Left ventricle myocardium inferior (tissue), 1 donor: ENCODE measurements at places on chromosomes 13 and 19. TPM values are rescaled to one million over a fixed set of nuclear protein-coding genes. Genes with fewer than 3 reads are reported as not detected.

DNA sequence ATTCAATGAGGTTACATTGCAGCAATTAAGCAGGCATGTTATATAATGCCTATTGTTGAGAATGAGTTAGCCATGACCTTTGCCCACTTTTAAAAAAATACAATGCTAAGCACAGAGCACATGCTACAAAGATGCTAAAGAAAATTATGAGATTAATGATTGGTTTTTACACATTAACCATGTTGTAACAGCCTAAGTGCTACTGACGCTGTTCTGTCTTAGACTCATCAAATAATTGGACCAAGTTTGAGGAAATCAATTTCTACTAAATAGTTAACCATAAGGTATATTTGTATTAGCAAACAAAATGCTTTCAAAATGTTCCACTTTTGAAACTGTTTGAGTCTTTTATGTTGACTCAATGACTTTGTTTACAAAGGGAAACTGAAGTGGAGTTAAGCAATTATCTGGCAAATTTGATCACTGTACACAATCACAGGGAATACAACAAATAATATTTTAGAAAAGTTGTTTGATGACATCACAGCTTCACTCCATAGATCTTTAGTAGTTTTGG is 14.3 kb downstream of the MIR17HG start:
- DNase-seq: no peak
- H3K27me3 ChIP-seq: no peaks in the 10 kb centered on the region
- H3K27ac ChIP-seq: no peak overlapping the region
- peaks cover 9% of the 10 kb centered on the region for H3K36me3 ChIP-seq

DNA sequence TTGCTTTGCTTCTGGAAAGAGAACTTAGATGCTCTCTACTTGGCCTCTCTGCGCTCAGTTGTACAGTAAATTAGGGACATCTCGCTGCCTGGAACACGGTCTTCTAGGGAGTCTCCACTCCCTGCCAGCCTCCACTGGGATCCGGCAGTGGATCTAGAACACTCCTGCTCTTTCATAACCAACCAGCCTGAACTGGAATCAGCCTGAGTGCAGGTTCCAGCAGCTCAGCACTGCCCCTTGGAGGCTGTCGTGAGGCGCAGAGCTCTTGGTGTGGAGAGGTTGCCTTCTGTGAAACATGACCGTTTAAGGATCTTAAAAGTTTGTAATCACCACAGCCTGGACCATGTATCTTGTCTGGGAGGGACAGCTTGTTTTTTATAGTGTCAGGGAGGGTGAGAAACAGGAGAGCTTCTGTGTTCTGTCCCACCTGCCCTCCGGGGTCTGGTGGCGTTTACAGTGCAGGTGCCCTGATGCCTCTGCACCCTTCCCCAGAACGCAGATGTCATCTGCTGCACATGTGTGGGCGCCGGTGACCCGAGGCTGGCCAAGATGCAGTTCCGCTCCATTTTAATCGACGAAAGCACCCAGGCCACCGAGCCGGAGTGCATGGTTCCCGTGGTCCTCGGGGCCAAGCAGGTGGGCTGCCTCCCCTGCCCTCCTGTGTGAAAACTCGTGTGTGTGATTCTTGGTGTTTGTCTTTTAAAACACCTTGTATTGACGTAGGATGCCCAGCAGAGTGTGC is 24.8 kb downstream of the UPF1 start:
- no peaks in the 10 kb centered on the region for H3K27me3 ChIP-seq
- peaks cover 99% of the 10 kb centered on the region for H3K36me3 ChIP-seq
- no peak overlapping the region for H3K27ac ChIP-seq
- peaks cover 21% of the 10 kb centered on the region for H3K4me1 ChIP-seq

- H3K27ac ChIP-seq: no peak overlapping the region
- no peaks in the 10 kb centered on the region for H3K27me3 ChIP-seq
- H3K4me1 ChIP-seq: no peaks in the 10 kb centered on the region
- no peak overlapping the region for H3K4me3 ChIP-seq
These were observed 158.9 kb downstream of the ZIC5 start for GRCh38 chr13:99812625-99813024.

Gene CGB5
- not detected for total RNA-seq

DNA sequence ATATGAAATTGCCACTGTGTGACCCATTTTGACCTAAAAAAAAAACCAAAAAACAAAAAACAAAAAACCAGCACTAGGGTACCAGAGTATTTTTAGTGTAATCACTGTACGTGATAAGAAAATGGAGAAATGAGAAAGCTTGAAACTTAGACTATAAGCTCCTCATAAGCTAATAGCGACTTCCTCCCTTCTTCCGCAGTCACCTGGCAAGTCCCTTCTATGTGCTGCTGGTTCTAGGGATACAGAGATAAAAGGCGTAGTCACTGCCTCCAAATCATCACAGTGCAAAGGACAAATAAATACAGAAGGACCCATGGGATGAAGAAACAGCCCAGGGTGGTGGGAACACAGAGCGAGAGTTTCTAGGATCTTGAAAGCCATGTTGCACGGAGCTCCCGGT is 190.3 kb downstream of the TM9SF2 start:
- DNase-seq: no peak
- H3K4me3 ChIP-seq: no peak overlapping the region
- no peaks in the 10 kb centered on the region for H3K27me3 ChIP-seq
- H3K36me3 ChIP-seq: no peaks in the 10 kb centered on the region
- peaks cover 12% of the 10 kb centered on the region for H3K4me1 ChIP-seq

GRCh38 chr19:58385313-58385890 is 1.7 kb upstream of the RPS5 start:
- DNase-seq: no peak
- peaks cover 24% of the 10 kb centered on the region for H3K36me3 ChIP-seq
- no peaks in the 10 kb centered on the region for H3K27me3 ChIP-seq
- H3K4me1 ChIP-seq: peaks cover 65% of the 10 kb centered on the region

GRCh38 chr13:109100705-109101304 is 471.4 kb downstream of the MYO16 start:
- no peak overlapping the region for H3K4me3 ChIP-seq
- DNase-seq: no peak
- peaks cover 16% of the 10 kb centered on the region for H3K27me3 ChIP-seq
- H3K27ac ChIP-seq: no peak overlapping the region
- H3K4me1 ChIP-seq: no peaks in the 10 kb centered on the region
- H3K36me3 ChIP-seq: no peaks in the 10 kb centered on the region

Gene TMEM145
- total RNA-seq: 0.36 TPM

Gene COL4A2
- 117 TPM for total RNA-seq

- H3K4me3 ChIP-seq: no peak overlapping the region
- H3K27me3 ChIP-seq: no peaks in the 10 kb centered on the region
- DNase-seq: no peak
- H3K27ac ChIP-seq: no peak overlapping the region
- peaks cover 7% of the 10 kb centered on the region for H3K4me1 ChIP-seq
These were observed 30.9 kb downstream of the DOT1L start for GRCh38 chr19:2194513-2195078.

DNA sequence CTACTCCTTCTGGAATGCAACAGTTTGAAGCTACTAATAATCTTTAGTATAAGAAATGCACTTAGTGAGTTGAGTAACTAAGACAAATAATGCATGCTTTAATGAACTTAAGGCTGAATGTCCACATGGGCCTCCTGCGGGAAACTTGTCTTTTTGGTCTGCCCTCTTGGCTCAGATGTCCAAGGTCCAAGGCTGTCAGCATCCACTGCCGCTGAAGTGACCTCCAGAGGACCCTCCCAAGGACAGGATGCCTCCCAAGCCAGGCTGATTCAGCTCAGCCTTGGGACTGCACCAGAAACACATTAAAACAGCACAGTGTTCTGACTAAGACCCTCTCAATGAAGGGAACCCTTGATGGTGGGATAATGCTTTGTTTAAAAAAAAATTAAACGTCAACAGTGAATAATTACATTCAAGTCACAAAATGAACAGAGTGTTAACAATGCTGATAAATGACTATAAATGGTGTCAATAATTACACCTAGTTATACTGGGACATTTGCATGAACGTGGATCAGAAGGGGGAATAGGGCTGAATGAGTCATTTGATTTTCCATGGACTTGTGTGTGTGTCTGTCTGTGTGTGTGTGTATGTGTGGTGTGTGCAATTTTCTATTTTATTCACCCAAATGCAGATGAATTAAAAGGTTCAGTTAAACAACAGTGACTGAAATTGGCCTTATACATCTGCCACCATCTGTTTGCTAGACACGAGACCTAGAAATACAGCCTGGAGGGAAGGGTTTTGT is 150.5 kb downstream of the COL4A1 start:
- peaks cover 97% of the 10 kb centered on the region for H3K36me3 ChIP-seq
- DNase-seq: no peak
- no peak overlapping the region for H3K4me3 ChIP-seq
- H3K4me1 ChIP-seq: peaks cover 25% of the 10 kb centered on the region

Gene CDX2
- total RNA-seq: not detected

DNA sequence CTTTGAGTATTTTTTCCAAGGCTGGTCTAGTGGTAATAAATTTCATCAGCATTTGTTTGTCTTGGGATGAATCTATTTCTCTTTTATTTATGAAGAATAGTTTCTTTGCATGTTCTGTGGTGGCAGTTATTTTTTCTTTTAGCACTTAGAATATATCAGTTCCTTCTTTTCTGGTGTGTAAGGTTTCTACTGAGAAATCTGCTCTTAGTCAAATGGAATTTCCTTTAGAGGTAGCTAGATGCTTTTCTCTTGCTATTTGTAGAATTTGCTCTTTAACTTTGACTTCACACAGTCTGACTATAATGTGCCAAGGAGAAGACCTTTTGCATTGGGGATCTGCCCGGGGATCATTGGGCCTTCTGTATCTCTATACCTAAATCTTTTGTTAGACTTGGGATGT is 4.1 kb upstream of the SIGLEC6 start:
- H3K4me3 ChIP-seq: no peak overlapping the region
- peaks cover 91% of the 10 kb centered on the region for H3K27me3 ChIP-seq
- no peaks in the 10 kb centered on the region for H3K36me3 ChIP-seq
- H3K27ac ChIP-seq: no peak overlapping the region
- DNase-seq: no peak

Gene ZNF628
- 5.4 TPM for total RNA-seq

GRCh38 chr13:21670883-21671619 is at the start of gene FGF9:
FGF9 (plus strand) TSS chr13:21671073; CDS start chr13:21671913, 840 bp downstream.
- H3K27me3 ChIP-seq: peaks cover 77% of the 10 kb centered on the region
- no peaks in the 10 kb centered on the region for H3K36me3 ChIP-seq
- DNase-seq: peak; percentile 76
- H3K27ac ChIP-seq: peak within 1 kb of the TSS; percentile 45
- peak within 1 kb of the TSS; percentile 82 for H3K4me3 ChIP-seq

DNA sequence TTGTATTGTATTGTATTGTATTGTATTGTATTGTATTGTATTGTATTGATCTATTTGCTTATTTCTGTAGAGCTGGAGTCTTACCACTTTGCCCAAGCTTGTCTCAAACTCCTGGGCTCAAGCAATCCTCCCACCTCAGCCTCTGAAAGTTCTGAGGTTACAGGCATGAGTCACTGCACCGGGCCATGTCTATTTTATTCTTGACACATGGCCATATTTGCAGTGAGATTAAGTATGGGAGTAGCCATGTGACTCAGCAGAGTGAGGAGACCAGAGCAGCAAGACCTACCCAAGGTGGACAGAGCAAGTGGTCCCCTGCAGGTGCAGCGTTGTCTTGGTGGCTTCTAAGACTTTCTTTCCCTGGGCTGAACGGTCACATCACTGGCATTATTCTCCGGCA is 49.1 kb upstream of the UBAC2 start:
- no peaks in the 10 kb centered on the region for H3K36me3 ChIP-seq
- H3K27me3 ChIP-seq: no peaks in the 10 kb centered on the region
- no peak for DNase-seq
- H3K27ac ChIP-seq: no peak overlapping the region
- H3K4me3 ChIP-seq: no peak overlapping the region
- no peaks in the 10 kb centered on the region for H3K4me1 ChIP-seq

GRCh38 chr19:31718032-31718431 is 368.8 kb upstream of the TSHZ3 start:
- H3K27me3 ChIP-seq: peaks cover 48% of the 10 kb centered on the region
- no peaks in the 10 kb centered on the region for H3K4me1 ChIP-seq
- H3K36me3 ChIP-seq: no peaks in the 10 kb centered on the region
- no peak overlapping the region for H3K4me3 ChIP-seq
- DNase-seq: no peak

Gene PTBP1
- 55.6 TPM for total RNA-seq

DNA sequence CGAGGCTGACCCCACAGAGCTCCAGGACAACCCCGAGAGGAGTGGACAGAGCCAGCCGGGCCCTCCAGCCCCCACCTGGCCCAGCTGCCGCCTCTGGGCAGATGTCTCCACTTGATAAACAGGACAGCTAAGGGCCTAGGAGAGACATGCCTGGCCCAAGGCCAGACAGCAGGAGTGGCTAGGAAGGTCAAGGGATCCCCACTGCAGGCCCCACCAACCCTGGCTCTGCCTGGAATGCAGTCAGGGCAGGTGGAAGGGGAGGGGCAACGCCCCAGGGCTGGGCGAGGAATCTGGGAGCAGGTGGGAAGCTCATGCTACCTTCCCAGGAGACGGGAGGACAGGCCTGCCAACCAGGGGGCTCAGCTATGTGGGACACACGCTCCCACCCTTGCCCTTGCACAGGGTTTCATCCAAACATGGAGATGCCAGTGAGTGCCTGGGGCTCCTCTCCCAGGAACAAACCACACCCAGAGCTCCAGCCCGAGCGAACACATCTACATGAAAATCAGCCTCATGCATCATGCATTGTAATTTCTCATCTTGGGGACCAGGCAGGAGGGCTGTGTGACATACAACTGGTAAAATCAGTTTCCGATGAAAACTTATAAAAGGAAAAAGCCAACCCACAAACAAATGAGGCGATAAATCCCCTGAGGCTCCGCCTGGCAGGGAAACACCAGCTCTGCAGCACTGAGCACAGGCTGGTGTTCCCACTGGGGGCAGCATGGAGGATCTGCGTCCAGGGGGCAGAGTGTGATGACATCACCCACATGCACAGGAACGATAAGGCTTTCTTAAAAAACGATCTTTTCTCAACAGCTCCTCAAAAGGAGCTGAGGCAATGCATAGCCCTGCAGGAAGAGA is 25.0 kb downstream of the SH3GL1 start:
- H3K36me3 ChIP-seq: peaks cover 4% of the 10 kb centered on the region
- peaks cover 94% of the 10 kb centered on the region for H3K4me1 ChIP-seq
- H3K27me3 ChIP-seq: no peaks in the 10 kb centered on the region
- peak overlapping the region; percentile 94 for H3K27ac ChIP-seq
- H3K4me3 ChIP-seq: peak overlapping the region; percentile 37

Gene TBXA2R
- 2.3 TPM for total RNA-seq

- no peaks in the 10 kb centered on the region for H3K4me1 ChIP-seq
- no peak for DNase-seq
- no peaks in the 10 kb centered on the region for H3K36me3 ChIP-seq
- peaks cover 20% of the 10 kb centered on the region for H3K27me3 ChIP-seq
- H3K4me3 ChIP-seq: no peak overlapping the region
These were observed 71.0 kb downstream of the ERICH6B start for GRCh38 chr13:45544520-45544919.

Gene COMMD6
- 145 TPM for total RNA-seq

DNA sequence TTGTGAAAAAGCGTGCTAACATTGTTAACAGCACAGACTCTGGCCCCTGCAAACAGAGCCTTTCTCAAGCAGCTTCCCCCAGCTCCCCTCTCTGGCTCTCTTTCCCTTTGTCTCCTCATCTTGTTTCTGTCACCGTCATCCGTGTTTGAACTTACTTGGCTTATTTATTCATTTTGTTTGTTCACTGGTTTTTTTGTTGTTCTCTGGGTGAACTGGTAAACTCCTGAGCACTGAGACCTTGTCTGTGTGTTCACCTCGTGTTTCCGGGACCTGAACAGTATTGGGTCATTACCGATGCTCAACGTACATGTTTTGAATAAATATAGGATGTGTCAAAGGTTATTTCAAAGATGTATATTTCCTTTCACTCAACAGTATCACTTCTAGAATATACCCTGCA is 92.4 kb upstream of the USP29 start:
- H3K4me1 ChIP-seq: no peaks in the 10 kb centered on the region
- H3K27me3 ChIP-seq: peaks cover 24% of the 10 kb centered on the region
- no peak overlapping the region for H3K27ac ChIP-seq
- no peak for DNase-seq
